ENCODE measurements at places on chromosomes 1 and 21.

DNA sequence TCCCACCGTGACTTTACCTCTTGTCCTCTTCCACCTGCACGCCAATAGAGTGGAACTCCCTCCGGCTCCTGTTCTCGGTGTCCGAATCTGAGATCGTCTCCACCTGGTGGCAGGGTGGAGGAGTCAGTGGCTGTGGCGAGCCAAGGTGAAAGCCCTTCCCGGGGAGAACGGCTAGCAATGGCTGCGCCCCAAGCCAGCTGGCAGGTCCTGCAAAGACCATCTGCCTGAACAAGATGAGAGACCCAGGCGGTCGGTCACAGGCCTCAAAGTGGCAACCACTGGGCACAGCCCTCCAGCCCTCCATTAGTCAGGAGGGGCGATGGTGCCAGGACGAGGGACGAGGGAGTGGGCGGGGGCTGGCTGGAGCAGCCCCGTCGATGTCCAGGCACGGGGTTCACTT lies 25.4 kb upstream of the SMIM12 start:
- no peak for DNase-seq

GRCh38 chr1:21909787-21910503 lies 27.2 kb downstream of the HSPG2 start:
- DNase-seq: peak; percentile 47

- DNase-seq: no peak
These were observed 532.6 kb downstream of the KCNT2 start for GRCh38 chr1:196075621-196076020.

- DNase-seq: no peak
These were observed 231.2 kb upstream of the USP24 start for GRCh38 chr1:55446351-55446750.

DNA sequence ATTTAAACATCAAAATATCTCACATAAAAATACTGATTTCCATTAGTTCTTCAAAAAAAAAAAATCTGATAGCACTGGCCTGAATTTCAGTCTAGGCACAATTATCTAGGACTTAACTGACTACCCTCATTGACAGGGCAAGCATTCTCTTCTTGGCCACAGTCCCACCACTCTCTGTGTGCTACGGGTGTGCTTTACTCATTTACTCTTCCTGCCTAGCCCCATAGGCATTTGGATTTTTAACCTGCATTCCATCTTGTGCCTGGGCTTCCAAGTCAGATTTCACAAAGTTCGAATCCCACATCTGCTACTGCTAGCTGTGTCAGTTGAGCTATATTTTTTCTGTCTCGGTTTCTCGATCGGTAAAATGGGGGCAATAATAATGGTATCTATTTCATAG lies 38.0 kb downstream of the PTPN14 start:
- DNase-seq: no peak

DNA sequence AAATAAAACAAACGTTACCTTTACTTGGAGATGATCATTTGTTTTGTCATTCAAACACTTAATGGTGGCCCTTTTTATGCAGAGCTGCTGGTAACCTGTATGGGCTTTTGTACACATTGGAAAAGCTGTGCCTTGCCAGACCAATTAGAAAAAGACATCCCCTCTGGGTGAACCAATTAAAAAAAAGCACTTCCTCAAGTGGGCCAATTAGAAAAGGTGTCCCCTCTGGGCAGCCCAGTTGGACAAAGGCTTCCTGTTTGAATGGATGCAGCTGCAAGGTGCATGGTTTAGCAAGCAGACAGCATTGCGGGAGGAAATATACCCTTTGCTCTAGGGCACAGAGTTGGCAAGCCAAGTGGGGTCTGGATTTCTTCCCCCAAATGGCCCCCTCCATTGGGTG lies 21.6 kb downstream of the HUNK start:
- no peak for DNase-seq

DNA sequence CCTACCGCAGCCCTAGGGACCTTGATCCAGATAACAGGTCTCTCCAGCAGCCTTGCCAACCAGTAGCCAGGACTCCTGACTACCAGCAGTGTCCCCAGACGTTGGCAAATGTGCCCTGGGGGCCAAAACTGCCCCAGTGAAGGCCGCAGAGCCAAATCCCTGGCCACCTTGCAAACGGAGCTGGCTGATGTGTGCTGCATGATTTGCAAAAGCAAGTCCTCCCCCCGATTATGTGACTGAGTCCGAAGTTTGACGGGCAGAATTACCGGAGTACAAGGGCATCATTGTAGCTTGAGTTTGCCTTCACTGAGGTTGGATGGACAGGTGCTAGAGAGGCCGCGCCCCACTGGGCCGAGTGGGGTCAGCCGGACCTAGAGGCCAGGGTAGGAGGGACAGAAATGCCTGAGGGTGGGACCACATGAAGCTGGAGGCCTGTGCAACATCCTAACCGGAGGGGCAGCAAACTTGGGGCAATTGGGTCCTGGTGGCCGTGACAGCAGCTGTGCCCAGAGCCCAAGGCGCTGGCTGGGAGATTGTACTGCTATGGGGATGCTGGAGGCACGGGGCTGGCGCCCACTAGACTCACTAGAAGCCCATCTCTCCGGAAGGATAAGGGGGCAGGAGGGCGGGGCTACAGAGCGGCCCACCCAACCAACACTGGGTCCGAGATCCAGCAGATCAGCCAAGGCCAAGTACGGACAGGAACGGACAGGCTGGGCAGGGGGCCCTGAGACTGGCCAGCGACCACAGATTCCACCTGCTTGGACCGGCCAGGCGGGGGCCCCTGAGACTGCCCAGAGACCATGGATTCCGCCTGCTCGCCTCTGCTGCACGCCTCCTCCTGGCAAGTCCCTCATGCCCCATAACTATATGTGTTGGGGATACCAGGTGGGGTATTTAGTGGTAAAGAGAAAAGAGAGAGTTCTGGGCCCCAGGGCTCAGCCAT lies 2.8 kb downstream of the ARHGEF16 start:
- no peak for DNase-seq

DNA sequence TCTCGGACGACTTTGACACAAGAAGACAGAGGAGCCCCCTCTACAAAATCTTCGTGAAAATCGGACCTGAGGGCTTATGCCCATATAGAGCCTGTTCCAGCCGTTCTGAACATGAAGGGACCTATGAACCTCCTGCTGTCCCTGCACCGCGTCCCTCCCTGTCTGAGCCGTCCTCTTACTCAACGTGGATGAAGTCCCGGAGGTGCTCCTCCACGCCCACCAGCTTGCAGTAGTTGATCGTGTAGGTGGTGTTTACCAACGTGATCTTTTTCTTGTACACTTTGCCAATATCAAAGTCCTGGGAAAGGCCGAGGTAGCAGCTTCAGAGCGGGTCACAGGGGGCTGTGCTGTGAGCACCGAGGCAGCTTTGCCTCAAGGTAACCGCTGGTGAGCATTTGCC lies 40.0 kb downstream of the CFAP74 start:
- no peak for DNase-seq

DNA sequence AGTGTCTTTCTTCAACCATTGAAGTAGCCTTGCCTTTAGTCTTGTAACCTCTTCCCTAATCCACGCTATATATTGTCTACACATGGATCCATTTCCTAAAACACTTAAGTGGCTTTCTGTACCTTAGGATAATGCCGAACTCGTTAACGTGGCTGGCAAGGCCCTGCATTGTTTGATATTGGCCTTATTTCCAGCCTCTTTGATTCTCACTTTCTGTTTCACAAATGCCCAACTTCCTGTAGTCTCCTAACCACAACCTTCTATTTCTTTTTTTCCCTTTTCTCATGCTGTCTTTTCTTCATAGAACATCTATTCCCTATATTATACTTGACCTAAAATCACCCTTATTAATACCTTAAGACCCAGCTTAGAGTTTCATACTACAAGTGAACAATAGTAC lies 536.0 kb downstream of the LMO4 start:
- no peak for DNase-seq

DNA sequence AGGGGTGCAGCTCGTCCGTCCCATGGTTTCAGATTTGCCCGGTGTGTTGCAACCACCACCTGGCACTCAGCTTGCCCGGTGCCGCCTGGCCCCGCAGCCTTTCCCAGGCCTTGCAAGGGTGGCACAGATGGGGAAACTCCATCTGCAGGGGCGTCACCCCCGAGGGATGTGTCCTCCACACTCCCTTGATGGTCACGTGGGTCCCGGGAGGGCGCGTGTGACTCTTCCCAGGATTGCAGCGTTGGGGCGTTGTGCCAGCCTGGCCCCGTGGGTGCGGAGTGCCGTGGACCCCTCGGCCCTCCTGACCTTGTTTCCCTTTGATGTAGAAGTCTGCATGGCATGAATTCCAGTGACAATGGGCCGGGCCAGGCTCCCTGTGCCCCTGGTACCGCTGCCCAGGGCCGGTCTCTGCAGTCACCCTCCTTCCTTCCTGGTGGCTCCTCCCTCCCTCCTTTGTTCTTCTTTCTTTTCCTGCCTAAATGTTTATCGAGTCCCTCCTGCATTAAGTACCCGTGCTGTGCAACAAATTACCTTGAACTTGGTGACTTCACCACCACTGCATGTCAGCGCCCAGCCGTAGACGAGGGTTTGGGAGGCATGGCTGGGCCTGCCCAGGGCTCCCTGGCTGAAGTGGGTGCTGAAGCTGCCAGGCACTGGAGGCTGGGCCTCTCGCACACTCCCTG lies 22.9 kb downstream of the RRP1 start:
- DNase-seq: no peak

- no peak for DNase-seq
These were observed 44.0 kb downstream of the JAK1 start for GRCh38 chr1:64922336-64922735.

DNA sequence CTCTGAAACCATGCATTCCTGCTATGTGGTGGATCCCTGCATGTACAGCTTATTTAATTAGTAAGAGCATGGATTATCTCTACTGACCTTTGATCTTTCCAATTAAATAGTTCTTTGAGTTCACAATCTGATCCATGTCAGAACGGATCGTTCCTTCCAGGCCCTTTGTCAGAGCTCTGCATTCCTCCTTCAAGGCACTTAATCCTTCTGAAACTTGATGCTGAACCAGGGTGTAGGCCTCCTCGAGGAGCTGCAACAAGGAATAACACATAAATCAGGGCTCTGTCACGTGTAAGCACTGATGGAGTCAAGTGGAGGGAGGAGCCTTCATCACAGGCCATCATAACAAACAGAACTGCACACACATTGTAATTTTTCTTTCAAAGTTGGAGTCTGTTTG lies 68.4 kb upstream of the EDEM3 start:
- no peak for DNase-seq

- no peak for DNase-seq
These were observed 28.3 kb downstream of the CD160 start for GRCh38 chr1:145747398-145748247.

GRCh38 chr1:212110617-212111016 lies 75.1 kb downstream of the DTL start:
- no peak for DNase-seq

DNA sequence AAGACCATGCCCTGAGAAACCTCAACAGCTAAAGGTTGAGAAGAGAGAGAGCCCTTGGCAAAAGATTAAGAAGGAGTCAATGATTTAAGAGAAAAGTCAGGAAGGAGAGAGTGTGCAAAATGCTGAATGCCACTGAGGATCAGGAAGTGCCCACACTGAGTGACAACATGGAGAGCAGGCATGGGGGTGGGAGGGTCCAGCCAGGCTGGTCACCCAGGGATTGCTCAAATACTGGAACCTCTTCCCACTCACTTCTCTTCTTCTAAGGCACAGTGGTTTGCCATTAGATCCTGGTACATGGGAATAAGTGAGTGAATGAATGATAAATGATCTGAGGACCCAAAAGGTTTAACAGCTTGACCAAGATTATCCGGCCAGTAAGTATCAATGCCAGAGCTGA lies 11.1 kb downstream of the PRR9 start:
- DNase-seq: no peak

All from activated CD4-positive, alpha-beta memory T cell treated with anti-CD3 and anti-CD28 coated beads for 36 hours (primary cell).